ENCODE measurements at places on chromosomes 3 and 15.

GRCh38 chr3:139534455-139534812 lies 5.1 kb downstream of the RBP1 start:
- DNase-seq = no peak

DNA sequence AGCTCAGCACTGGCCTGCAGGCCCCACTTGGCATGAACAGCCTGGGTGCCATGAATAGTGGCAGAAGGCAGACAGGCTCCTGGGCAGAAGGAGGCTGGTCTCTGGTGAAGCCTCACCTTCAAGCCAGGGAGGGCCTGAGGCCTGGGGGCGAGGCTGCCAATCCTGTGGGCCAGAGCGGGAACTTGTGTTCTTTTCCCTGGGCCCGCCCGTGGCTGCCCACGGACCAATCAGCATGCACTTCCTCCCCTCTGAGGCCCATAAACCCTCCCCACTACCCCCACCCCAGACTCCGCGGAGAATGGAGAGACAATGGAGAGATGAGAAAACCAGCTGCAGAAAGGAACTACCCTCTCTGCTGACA lies 283.8 kb upstream of the ROBO1 start:
- no peak for DNase-seq

GRCh38 chr15:39192351-39192750 lies 388.5 kb upstream of the THBS1 start:
- no peak for DNase-seq

DNA sequence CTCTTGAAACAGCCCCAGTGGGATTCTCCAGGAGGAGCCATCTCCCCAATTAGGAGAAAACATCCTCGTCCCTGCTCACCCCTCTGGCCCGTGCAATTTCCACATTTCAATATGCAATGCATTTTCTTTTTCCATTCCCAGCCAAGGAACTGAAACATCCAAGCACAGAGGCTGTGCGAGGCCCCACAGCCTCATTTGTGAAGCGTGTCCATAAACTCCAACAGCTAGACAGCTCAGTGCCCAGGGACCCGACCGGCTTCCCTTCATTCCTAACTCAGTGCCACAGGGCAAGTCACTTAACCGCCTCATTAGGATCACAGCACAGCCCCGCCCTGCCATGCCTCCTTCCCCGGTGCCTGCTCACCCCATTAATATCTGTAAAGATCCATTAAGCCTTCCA lies 204.2 kb upstream of the IGF1R start:
- no peak for DNase-seq

DNA sequence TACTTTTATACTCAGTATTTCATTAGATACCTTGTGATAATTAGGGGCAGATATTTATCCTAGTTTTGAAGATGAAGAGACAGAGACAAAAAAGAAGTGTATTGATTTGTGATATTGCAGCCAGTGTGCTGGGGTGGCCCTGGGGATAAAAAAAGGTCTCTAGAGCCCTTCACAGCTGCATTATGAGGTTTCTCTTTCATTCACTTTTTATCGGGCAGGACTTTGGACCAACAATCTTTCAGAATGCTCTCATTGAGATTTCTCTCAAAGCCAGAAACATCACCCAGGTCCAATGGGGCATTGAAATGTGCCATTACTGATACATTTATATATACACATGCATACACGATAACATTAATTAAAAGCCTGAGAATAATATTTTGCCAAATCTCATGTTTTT lies 20.5 kb upstream of the SELENOT start:
- no peak for DNase-seq

GRCh38 chr3:67384760-67385397 lies 269.5 kb downstream of the SUCLG2 start:
- peak; percentile 63 for DNase-seq
